ENCODE measurements at places on chromosomes 2 and 18.

DNA sequence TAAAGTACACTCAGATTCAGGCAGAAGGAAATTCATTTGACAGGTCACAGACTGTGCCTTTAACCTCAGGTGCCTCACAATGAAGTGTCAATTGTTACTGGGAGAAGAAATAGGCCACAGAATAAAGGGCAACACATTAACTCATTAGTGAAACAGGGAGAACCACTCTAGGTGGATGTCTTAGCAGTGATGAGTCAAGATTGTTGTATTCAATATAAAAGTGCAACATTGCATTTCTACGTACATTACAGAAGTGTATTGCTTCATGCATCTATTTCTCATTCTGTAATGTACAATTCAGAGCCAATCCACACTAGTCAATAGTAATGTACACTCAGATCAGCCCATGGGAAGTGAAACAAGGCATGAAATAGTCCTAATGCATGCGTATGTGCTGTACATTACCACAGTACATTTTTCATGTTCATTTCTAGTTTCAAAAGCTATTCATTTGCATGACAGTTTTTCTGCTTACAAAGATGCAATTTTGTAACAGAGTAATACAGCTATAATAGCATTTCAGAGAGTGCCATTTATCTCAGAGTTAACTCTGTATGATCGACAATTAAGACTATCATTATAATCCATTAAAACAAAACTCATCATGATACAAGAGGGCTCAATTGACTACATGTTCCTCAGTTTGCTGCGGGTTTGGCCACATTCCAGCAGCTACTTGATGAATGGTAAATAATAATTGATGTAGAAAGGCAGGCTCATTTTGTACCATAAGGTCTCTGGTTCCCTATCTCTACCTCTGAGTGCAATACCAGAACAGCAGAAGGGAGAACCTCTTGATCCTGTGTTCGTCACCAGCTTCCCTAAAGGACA, 12.2 kb upstream of the ARL5A start:
- no peak for DNase-seq

DNA sequence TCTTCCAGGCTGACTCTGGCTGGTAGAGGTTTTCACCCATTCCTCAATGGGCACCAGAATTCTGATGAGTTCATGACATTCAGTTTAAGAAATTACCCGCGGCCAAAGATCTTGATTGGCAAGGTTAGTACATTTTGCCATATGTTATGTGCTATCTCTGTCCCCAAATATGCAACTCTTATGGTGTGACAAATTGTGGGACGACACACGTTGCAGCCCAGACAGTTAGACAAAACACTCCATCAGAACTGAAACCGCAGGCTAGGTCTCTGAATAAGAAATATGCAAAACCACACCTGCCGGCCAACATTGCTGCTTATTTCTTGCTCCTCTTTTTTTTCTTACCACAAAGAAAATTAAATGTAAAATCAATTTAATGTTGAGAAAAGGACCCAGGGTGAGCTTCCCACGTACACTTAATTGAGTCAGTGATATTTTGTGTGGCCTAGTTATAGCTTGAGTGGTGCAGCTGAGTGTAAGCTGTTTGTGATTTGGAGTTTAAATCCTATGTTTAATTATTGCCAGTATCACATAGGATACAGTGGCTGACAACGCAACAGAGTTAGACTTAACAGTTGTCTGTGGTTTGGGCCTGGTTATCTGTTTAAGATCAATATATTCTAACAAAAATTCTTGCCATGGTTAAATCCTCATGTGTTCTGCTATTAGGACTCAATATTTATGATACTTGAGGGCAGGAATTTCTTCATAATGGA, 35.7 kb upstream of the LTBP1 start:
- DNase-seq, result no peak

GRCh38 chr2:212448698-212449097, 89.9 kb downstream of the ERBB4 start:
- no peak for DNase-seq

GRCh38 chr2:39099310-39099869, 21.5 kb downstream of the SOS1 start:
- no peak for DNase-seq

GRCh38 chr2:40168032-40168431, 283.9 kb downstream of the SLC8A1 start:
- DNase-seq, result no peak

DNA sequence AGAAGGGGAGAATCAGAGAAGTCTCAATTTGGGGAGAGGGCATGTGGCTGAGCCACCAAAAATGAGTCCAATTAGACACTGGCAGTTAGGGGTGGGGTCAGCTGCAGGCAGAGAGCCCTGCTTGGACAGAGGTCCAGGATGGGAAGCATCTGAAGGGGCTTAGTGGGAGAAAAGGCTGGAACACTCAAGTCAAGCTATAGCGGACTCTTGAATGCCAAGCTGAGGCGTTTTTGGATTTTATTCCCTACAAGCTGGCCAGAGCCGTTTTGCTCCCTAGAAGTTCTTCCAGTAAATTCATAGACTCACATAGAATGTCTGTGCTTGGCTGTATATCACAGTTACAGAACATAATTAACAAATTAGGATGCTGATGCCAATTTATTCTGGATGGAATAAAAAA, 172.8 kb downstream of the ACOXL start:
- DNase-seq, result no peak

GRCh38 chr18:28136071-28136470, 40.9 kb downstream of the CDH2 start:
- DNase-seq, result no peak

- no peak for DNase-seq
These were observed 102.2 kb upstream of the TAF1B start for GRCh38 chr2:9741110-9741509.

GRCh38 chr2:2263196-2263829, 67.8 kb downstream of the MYT1L start:
- DNase-seq, result no peak

DNA sequence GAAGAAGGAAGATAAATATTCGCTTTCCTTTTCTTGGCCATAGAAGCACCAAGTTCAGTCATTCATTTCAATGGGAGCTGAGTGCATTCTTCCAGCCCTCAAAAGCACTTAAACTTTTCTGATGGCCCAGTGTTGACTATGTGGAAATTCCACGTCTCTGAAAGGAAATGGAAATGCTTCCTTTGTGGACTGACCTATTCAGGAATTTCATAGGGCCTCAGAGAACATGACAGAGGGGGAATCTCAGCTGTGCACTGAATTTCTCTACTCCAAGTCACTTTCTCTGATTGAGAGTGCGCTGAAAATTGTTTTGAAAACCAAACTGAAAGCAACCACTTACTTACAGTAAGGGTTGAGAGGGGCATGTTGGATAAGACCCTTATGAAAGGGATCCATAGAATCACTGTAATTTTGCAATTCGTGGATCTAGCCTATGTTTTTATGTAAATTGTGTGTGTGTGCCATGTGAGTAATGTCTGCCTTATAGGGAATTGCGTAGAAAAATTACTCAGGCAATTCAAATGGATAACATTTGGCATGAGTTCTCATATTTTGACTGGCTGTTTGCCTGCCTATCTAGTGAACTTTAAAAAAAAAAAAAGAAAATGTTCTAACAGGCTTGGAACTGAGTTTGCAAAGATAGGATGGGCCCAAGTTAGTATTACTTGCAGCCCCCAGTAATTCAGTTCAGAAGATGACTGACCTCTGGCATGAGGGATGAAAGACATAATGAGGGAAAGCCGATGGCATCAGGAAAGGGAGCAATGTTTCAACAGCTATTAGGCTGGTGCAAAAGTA, 437.0 kb downstream of the PTPRM start:
- DNase-seq, result no peak

DNA sequence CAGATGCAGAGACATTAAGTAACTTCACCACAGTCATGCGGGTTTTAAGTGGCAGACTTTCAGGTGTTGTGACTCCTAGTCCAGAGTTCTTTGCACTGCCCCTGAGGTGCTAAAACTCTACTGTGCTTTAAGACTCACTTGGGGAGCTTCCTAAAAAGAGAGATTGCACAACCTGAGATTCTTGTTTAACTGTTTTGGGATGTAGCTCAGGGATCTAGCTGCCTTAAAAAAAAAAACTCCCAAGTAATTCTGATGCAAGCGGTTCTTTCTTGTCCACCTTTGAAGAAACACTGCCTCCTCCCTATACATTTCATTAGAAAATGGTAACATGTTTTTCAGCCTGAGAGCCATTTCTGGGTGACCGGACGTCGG, 13.0 kb downstream of the IL37 start:
- no peak for DNase-seq

- DNase-seq, result no peak
These were observed 37.3 kb upstream of the CREB1 start for GRCh38 chr2:207492461-207492860.

GRCh38 chr2:28612131-28612812, 116.4 kb downstream of the PLB1 start:
- no peak for DNase-seq

DNA sequence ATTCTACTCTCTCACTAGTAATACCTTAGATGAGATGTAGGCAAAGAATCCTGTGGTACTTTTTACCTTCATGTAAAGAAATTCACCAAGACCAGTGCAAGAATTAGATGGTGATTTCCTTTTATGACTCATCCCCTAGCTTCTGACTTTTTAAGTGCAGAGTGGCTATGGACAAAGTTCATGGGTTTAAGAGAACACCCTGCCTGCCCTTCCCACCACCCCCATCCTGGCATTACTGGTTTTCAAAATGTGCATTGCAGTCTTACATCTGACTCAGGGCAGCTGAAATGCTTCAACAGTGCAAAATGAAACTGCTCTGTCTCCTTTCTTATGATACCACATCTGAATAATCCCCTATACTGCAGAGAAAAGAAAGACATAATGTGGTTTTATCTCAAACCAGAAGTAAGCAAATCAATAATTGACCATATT, 22.6 kb downstream of the MAIP1 start:
- no peak for DNase-seq

DNA sequence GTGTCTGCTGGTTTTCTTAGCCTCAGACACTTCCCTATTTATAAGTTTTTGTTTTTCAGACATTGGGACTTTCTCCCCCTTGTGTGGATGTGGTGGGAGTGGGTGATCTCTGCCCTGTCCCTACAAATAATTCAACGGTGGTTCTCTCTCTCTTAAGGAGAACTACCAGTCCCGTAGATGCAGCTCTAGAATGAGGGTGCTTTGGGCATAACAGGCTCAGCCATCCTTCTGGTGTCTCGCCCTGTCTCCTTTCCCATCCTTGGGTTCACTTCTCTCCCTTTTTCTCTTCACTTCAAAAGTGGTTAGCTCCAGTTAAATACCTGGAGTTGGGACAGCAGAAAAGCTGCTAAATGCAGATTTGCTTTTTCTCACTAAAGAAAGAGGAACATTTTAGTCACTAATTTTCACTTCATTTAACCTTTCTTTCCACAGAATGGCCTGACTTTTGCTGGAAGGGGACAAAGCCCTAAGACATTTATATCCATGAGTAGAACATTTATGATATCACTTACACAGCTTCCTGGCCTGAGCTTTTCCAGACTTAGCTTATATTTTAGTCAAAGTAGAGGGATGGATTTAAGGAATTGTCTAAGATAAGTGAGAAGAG, 121.2 kb upstream of the CXCR4 start:
- DNase-seq, result no peak

DNA sequence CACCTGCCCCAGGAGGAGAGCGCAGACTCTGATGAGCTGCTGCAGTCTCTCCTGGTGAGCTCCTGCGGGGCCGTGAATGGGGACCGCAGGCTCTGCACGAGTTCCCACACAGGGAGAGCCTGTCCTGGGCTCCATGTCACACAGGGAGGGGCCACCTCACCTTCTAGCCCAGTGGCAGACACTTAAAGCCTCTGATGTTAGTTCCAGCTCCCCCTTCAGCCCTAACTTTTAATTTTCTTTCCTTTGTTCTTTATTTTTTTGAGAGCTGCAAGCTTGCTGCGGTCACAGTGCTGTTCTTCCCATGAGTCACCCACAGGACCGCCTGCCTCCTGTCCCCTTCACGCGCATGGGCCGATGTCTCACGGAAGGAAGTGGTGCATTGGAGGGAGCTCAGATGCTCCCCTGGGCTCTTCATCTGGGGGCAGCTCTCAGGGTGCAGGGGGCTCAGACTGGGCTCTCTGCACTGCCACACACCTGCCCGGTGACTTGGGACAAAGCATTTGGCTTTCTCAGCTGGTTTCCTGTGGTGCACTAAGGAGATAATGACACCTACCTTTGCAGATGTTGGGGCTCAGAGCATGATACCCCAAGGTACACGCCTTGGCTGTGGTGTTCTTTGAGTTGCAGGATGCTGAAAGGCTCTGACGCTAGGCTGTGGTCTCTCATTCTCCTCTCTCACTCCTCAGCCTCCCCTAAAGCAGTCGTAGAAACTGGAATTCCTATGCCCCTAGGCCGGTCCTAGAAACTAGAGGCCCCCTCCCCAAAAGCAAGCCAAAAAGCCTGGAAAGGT, 37.2 kb upstream of the PXDN start:
- no peak for DNase-seq
